ENCODE measurements at places on chromosomes 12 and 14.
A peak's percentile ranks its signal among the peaks of the same experiment; 100 is the strongest.

- DNase-seq = no peak
Observed at GRCh38 chr12:112303004-112303403, 79.2 kb downstream of the HECTD4 start.

- DNase-seq = no peak
Observed at GRCh38 chr12:16358878-16359277, 11.4 kb downstream of the MGST1 start.

- DNase-seq = no peak
Observed at GRCh38 chr14:56224229-56224628, 106.0 kb downstream of the PELI2 start.

DNA sequence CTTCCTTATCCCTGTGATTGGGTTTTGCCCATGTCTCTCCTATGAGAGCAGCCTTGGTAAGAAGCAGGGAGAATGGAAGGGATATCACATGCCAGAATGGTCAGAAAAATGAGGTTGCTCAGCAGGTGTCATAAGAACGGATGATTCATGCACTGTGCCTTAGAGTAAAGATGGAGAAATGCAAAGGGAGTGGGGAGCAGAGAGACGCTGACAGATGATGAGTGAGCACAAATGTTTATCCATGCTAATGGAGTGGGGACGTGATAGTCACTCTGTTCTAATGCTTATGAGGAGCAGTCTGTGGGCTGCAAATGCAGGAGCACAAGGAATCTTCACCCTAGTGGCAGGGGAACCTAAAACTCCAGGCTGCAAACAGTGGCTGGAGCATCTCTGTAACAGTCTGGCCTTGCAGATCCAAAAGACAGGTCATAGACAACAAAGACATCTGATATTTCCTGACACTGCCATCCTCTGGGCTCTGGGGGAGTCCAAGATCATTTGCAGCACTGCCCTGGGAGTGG, 243.2 kb downstream of the CACNA1C start:
- no peak for DNase-seq

DNA sequence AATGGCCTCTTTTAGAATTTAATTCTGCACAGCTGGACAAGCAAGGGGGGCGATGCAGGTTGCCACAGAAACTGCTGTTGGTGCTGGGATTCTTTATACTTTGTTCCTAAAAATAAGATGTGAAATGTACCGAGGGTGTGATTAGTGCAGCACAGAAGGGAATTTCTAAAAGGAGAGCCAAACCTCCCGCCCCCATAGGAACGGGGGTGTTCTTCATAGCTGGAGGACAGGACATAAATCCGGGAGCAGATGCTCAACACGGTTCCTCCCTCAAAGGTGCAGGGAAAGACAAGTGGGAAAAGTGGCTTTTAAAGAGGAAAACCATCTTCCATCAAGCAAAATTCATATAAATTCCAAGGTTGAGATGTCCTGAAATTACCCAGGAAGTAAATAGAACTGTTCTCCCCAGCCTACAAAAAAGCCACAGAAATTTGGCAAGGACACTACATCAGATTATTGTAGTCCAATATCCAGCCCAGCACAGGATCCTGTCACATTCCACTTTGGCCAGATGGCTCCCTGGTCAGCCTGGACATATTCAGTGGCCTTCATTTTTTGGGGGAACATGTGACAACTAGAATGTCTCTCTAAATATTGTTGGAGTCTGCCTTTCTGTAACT, 51.4 kb upstream of the TMX1 start:
- no peak for DNase-seq

GRCh38 chr12:70535896-70536374, 101.3 kb downstream of the PTPRB start:
- no peak for DNase-seq

DNA sequence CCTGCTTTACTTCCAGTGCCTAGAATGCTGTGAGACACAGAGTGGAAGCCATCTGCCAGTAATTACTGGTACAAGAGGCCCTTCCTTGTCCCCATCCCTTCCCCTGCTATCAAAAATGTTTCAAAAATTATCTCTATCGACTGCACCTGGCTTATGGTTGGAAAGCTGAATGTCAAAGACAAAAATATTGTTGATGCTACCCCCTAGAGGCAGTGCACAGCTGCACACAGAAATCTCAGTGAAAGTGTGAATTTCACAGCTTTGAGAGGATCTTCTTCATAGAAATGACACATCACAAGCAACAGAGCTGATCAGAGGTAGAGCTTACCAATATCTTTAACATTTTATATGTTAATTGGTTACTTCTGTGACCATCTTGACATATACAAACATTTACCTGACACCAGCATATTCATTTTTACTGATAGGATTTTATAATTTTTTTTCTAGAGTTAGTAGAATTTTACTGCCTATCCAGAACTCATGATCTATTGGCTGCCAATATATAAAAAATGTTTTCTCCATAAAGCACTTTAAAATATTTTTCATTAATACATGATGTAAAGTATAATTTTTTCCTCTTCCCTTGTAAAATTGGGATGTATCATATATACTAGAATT, 138.0 kb downstream of the AACS start:
- DNase-seq = peak; percentile 31

GRCh38 chr12:125382926-125383325, 317.7 kb downstream of the AACS start:
- DNase-seq = no peak

DNA sequence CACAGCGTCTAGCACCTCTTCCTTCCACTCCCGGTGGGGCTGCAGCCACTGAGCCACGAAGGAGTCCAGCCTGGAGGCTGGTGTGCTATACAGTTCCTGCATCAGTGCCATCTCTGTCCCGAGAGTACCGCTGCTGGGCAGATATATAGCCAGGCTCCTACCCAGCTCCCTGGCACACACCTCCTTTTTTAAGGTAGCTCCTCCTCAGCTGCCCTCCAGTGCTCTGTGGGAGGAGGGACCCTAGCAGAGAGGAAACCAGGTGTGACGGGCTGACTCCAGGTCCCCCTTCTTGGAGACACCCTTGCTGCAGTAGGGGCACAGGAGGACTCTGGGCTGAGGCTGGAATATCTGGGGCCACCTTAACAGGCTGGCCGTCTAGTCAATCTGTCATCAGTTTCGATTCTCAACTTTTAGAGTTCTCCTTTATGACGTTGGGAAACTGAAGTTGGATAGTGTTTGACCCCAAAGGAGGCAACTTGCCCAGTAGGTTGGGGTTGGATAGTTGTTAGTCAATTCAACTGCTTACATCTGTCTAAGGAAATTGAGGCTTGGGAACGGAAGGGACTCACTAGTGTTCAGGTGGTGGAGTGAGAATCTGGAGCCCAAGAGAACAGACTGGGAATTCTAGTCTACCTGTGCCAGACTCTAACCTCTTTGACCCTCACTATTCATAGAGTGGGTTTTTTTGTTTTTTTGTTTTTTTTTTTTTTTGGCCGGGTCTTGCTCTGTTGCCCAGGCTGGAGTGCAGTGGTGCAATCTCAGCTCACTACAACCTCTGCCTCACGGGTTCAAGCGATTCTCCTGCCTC, at the start of gene OASL:
Gene OASL (minus strand): TSS at position 386 of the 808 bp plus-strand sequence. CDS start 275 bp downstream, at position 111.
- DNase-seq = no peak

DNA sequence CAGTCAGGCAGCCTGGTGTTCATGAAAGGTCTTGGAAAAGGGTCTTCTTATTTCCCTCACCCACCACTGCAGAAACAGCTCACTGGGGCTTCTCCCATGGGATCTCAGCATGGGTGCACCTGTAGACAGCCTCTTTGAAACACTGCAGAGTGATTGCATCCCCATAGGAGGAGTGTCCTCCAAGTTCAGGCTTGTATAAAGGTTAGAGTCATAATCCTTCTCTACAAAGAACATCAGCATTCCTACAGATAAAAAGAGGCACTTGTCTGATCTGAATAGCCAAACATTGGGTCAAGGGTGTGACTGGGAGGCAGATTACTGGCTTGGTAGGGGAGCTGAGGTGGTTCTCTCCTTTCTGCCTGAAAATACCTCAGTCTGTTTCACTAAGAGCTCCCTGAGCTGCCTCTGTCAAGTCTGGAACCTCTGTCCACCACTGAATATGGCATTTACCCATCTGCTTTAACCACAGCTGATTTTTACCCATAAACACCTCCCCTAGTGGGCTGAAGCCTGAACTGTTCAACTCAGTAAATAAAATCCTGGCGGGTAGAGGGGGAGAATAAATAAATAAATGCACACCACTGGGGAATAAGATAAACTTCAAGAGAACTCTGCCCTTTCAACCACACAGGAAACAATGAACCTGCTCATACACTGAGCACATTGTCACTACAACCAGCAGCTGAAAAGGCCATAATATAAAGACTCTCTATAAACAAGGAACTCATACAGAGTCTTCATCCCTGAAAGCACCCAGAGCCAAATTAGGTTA, 120.7 kb upstream of the SCAF11 start:
- DNase-seq = no peak

DNA sequence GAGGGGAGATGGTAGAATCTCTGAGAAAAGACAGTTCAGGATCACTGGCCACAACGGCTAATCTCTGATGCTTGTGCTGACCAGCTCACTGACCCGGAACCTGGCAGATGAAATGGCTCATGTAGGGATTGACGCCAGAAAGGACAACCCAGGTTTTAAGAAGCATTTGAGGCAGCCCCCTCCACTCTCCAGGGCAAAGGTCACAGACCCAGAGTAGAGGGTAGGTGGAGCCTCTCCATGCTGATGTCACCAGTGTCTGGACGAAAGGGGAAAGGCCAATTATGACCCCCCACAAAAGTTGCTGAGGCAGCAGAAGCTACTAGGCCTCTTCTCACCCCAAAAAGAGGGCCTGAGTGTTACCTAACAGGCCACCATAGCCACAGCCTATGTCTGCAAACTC, 1.2 kb downstream of the METTL1 start:
- DNase-seq = peak; percentile 8

DNA sequence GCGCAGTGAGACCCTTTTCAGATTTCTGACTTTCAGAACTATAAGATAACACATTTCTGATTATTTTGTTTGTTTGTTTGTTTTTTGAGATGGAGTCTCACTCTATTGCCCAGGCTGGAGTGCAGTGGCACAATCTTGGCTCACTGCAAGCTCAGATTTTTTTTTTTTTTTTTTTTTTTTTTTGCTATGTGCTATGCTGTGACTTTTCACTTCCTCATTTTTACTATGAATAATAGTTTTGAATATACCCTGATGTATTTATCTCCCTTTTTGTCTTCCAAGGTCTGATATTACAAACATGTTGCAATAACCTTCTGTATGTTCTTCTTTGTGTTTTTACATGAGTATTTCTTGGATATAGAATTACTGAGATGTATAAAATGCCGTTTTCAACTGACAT, 658.7 kb upstream of the SEL1L start:
- no peak for DNase-seq

DNA sequence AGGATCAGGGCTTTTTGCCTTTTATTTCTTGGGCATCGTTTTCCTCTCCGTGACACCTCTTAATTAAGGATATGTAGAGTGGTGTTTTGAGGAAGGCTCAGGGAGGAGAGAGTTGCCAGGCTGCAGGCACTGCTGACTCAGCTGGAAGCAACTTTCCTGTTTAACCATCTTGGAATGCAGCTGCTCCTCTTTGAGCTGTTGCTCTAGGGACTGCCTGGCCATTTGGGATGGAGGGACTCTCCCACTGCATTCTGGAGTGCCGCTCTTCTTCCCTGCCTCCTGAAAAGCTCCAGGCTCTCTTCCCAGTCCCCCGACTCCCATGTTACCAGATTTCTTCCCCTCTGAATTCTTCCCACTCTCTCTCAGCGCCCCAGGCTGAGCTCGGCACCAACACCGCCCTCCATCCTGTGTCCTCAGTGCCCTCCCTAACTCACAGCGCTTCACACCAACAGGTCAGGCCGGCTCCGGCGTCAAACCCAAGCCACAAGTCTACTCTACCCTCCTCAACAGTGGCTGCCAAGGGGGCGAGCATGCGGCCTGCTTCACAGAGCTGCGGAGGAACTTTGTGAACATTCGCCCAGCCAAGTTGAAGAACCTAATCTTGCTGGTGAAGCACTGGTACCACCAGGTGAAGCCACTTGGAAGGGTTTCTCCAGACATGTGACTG, 5.9 kb downstream of the OAS3 start:
- no peak for DNase-seq

DNA sequence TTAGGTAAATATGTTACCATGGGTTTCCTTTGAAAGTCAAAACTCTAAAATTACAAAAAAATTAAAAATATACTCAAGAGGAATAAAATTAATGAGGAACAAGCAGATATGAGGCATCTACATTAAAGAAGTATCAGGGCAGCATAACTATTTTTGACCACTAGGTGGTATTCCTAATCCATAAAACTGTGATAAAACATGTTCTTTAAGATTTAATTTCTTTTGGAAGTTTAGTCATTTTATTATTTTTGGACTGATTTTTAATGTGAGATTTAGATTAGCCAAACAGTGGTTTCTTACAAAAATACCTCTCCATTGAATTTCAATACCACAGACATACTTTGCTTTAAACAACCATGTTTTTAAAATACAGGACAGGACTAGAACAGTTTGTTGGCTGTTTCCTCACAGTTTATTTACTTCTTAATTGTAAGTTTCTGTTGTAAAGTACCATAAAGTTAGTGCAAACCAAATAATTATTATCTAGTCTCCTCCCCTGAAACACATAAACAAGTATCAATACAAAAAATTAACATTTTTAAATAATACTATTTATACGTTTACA, 49.8 kb downstream of the NTS start:
- peak; percentile 41 for DNase-seq

- peak; percentile 44 for DNase-seq
Observed at GRCh38 chr14:35335388-35336092, 43.4 kb downstream of the PSMA6 start.

DNA sequence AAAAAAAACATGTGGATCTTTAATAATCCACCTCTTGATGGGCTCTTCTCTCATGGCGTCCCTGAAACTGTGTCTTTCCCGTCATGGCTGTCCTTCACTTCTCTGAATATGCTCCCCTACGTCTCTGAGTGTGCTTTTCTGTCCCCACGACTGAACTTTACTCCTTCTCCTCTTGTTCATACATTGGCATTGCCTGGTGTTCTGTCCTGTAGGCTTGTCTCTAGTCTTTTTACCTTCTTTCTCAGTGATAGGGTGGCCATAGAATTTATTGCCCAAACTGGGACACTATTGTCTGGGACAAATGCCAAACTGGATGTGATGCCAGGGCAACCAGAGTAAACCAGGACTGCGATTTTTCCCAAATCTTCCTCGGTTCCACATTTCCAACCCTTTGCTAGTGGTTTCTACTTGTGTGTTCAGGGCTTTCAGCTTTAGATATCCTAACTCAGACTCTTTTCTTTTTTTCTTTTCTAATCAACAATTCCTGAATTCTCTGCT, 202.2 kb downstream of the ATP23 start:
- DNase-seq = no peak

- no peak for DNase-seq
Observed at GRCh38 chr12:131129839-131130238, 176.1 kb downstream of the ADGRD1 start.

- DNase-seq = no peak
Observed at GRCh38 chr14:51939755-51940301, 49.5 kb upstream of the RTRAF start.

- no peak for DNase-seq
Observed at GRCh38 chr12:78473136-78473535, 391.4 kb upstream of the SYT1 start.

Data from SK-N-DZ (cell line).